ENCODE measurements at places on chromosomes 7 and 10.

GRCh38 chr7:113291058-113291457 lies 172.7 kb upstream of the SMIM30 start:
- no peak for DNase-seq

DNA sequence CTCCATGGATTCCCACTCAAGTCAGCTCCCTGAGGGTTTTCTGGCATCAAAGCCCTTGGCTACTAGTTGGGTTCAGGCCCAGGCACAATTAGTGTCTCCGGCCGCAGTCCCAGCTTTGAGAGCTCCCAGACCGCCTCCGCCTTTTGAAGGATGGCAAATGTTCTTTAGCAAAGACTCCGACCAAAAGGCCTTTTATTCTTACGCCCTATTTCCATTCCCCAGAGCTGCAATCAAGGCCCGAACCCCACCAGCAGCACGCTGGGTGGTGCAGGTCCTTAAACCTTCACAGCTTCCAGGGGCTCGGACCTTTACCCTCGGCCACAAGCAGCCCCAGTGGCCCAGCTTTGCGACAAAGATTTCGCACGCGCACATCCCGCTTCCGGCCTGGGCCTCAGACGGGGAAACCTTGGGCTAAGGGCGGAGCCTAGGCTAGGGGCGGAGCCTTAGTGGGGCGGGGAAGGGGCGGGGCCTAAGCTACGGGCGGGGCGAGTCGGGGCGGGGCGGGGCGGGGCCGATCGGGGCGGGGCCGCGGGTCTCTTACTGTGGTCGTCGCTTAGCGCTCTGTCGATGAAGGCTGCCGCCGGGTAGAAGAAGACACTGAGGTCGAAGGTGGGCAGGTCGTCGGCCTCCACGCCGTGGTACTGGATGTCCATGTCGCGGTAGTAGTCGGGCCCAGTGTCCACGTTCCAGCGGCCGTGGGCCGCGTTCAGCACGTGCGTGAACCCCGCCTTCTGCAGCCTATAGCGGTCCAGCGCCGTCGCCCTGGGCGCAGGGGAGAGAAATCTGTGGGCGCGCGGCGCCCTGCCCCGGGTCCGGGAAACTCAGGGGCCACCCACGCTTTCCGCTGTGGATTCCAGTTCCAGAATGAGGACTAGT lies 68.0 kb upstream of the SAMD8 start:
- peak; percentile 31 for DNase-seq

- peak; percentile 60 for DNase-seq
These were observed 202.7 kb downstream of the FAM107B start for GRCh38 chr10:14571866-14572507.

DNA sequence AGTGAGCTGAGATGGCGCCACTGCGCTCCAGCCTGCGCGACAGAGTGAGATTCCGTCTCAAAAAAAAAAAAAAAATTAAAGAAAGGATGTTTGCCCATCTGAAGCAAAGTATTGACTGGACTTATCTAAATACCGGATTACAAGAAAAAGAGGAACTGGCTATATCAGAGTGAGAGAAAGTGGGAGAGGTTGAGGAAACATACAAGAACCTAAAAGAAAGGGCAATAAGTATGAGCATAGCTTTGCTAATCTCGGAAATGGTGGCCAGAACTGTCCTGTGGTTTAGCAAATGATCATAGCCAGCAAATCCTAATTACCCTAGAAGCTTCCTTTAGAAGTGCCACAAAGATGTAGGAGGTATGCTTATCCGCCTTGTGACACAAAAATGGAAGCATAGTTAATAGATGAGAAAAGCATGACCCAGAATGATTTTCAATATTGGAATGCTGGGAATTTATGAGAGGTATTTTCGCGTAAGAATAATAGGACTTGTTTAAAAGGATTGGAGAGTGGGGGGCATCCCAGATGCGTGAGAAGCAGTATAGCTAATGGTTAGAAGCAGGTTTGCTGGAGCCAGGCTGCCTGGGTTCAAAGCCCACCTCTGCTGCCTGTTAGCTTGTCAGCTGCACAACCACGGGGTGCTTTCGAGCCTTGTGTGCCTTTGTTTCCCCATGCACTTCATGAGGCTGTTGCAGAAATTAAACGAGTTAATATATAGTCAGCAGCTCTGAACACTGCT lies 1.2 kb upstream of the GTPBP4 start:
- DNase-seq: no peak

- no peak for DNase-seq
These were observed 182.5 kb downstream of the GPR158 start for GRCh38 chr10:25357269-25357668.

DNA sequence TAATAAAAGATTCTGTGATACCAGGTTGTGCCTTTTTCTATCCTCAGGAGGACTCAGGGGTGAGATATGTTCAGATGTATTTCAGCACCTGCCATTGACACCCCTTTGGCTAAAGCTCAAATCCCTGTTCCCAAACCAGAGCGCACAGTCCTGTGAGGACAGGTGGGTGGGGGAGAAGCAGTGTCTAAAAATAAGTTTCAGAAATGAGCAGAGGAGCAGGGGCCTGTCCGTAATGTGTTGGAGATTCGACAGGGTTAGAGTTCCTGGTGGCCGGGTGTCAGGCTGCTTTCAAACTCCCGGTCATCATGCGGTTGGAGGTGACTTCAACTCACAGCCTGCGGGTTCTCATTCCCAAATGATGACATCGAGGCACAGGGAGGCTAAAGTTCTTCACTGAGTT lies 211.5 kb downstream of the KLF6 start:
- no peak for DNase-seq

- no peak for DNase-seq
These were observed 539 bp downstream of the PTCD1 start for GRCh38 chr7:99437946-99438572.

DNA sequence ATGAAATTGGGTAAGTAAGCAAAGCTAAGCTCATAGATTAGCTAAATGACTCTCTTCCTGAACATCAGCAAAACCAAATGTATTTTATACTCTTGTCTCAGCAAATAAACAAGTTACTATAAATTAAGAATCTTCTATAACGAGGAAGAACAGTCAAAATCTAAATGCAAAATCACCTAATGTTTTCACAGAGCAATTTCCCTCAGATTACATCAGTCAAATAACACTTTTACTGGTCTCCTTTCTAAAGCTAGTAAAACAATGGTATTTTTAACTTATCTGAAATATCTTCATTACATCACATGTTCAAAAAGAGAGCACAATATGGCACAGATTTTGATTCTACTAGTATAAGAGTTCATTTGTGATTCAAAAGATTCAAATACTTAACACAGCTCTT lies 16.5 kb upstream of the GPR22 start:
- DNase-seq: no peak

DNA sequence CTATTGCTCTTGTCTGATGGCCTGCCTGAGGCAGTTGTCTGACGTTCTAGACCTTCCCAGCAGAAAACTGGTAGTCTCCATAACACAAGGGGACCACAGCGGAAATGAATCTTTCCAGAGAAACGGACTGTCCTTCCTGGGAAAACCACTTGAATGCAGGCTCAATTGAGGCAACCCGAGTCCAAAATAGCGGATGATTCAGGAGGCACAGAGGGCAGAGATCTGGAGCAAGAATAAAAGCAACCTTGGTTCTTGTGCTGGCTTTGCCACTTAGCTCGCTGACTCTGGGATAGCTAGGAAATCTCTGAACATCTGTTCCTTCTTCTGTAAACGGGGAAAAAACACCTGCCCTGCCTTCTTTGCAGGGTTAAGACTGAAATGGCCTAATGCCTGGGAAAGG lies 178.8 kb downstream of the NEURL1 start:
- DNase-seq: no peak

GRCh38 chr7:17844514-17845196 lies 95.6 kb downstream of the SNX13 start:
- DNase-seq: no peak

DNA sequence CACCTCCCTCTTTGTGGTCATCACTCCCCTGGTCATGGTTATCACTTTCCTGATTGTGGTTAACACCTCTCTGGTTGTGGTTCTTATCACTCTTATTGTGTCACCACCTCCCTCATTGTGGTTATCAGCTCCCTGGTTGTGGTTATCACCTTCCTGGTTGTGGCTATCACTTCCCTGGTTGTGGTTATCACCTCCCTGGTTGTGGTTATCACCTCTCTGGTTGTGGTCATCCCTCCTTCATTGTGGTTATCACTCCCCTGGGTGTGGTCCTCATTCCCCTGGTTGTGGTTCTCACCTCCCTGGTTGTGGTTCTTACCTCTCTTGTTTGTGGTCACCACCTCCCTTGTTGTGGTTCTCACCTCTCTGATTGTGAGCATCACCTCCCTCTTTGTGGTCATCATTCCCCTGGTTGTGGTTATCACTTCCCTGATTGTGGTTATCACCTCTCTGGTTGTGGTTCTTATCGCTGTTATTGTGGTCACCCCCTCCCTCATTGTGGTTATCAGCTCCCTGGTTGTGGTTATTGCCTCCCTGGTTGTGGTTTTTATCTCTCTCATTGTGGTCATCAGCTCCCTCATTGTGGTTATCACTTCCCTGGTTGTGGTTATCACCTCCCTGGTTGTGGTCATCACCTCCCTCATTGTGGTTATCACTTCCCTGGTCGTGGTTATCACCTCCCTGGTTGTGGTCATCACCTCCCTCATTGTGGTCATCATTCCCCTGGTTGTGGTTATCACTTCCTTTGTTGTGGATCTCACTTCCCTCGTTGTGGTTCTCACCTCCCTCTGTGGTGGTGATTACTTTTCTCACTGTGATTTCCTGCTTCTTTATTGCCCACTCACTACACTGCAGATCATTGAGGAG lies 106.7 kb downstream of the GPR26 start:
- DNase-seq: no peak

DNA sequence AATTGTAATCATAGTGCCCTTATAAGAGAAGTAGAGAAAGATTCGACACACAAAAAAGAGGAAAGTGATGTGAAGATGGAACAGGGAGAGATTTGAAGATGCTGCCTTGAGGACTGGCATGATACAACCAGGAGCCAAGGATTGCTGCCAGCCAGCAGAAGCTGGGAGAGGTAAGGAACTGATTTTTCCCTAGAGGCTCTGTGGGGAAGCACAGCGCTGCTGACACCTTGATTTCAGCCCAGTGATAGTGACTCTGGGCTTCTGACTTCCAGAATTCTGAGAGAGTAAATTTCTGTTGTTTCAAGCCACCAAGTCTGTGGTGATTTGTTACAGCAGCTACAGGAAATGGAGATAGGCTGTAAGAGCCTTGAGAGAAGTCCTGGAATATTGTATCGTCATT lies 98.2 kb downstream of the RAB11FIP2 start:
- DNase-seq: no peak

DNA sequence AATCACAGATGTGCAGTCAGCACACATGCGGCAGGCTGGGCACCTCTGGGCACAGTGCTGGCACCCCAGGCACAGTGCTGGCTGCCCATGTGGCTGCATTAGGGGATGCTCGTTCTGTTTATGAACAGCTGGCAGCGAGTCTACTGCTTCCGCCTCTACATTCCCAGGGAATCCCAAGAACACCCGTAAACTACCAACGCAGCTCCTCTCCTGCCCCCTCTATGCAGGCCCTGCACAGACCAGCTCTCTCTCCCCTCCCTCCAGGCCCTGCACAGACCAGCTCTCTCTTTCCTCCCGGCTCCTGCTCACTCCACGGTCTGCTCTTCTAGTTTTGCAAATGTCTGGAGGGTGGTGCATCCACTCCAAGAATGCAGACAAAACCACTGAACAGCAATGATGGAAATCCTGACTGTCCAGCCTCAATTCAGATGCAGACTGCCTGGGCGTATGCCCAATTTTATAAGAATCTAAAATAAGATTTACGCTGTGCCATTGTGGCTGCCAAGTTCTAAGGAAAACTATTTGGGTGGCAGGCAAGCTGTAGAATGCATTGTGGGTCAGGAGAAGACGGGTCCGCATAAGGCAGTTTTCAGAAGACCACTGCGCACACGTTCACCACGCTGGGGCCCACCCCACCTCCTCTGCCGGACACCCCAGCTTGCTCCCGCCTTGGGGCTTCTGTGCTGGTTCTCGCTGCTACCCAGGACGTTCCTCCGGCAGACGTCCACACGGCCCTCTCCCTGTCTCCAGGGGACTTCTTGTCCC lies 234.6 kb downstream of the ZMYND11 start:
- no peak for DNase-seq

- no peak for DNase-seq
These were observed 21.9 kb downstream of the FRA10AC1 start for GRCh38 chr10:93680412-93681047.

- no peak for DNase-seq
These were observed 54.4 kb downstream of the ENTPD1 start for GRCh38 chr10:95810198-95810976.

GRCh38 chr10:118543714-118544400 lies 51.6 kb downstream of the PRLHR start:
- peak; percentile 5 for DNase-seq

- no peak for DNase-seq
These were observed 63.5 kb upstream of the PRSS58 start for GRCh38 chr7:142321391-142321790.

DNA sequence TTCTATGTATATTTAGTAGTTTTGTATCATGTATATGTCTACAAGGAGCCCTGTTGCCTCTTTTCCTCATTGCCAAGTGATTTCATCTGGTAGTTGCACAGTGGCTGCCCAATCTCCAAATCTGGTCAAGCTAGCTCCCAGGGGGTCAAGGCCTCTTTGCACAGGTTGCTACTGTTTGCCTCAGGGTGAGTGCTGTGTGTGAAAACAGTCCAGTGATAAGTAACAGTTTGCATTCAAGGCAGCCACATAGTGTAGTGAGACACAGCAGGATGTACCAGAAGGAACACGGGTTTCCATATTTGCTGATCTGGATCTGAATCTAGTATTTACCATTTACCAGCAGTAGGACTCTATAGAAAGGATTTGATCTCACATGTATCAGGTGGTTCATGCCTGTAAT lies 13.3 kb upstream of the EPC1 start:
- no peak for DNase-seq

DNA sequence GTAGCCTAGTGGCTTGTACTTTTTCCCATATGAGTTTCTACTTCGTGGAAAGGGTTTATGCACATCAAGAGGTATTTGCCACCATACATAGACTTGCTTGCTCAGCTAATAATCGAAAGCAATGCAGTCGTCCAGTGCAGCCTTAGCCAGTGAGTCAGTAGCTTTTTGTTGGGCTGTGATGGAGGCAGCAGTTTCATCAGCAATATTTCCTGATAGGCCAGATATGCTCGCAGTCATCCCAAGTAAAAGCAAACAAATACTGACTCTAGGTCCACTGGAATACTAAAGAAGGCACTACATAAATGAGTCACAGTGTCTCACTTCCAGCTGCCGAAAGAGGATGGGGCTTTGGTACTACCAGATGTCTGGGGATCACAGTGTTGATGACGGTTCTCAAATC lies 2.1 kb upstream of the BNIP3 start:
- no peak for DNase-seq

DNA sequence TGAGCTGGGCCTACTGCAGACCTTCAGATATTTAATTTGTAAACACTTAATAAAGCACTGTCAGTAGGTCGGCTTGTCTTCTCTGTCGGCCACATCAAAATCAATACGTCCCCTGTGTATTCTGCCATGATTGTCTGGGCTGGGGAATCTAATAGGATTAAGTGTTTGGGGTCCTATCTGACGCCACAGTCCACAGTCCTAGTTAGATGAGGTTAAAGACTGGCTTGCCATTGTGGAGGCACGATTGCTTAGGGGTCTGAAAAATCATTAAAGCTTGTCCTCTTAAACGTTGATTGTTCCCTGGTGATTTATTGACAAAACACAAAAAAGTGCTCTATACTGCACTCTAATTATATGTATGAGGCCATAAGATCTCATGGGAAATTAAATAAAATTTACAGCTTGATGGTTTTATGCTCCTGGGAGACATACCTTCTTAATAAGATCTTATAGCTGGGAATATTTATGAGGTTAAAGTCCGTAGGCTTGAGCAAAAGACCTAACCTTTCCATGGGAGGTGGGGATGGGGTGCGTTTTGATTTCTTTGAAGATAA lies 650.3 kb upstream of the GALNT17 start:
- no peak for DNase-seq

All from activated CD4-positive, alpha-beta T cell treated with anti-CD3 and anti-CD28 coated beads for 4 hours (primary cell).